Cerebellum (tissue), 4 donors: ENCODE measurements at places on chromosomes 13 and 19.

DNA sequence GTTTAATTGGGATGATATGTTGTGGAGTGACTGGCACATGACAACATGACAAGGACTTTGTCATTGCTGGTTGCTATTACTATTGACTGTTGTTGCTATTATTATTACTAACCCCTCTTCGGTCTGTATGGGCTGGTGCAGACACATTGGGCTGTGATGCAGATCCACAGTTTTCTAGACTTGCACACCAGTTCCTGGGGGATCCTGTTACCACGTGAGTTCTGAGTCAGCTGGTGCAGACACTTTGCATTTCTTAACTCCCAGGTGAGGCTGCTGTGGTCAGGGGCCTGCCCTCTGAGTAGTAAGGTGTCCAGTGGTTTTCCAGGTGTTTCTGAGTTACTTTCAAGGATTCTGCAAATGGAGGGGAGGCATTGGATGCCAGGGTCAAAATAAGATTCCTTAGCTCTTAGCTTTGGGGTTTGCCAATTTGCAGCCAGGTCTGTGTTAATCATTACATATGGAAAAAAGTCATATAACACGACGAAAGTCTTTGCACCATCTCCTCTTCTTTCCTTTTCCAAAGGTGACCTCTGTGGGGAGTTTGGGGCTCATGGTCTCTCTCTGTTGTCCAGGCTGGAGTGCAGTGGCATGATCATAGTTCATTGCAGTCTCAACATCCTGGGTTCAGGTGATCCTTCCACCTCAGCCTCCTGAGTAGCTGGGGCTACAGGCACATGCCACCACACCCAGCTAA lies 19.3 kb downstream of the BICRA start:
- no peak for DNase-seq

GRCh38 chr19:16661480-16662034 lies 618 bp downstream of the TMEM38A start:
- no peak for DNase-seq

- DNase-seq, result no peak
These were observed 14.7 kb downstream of the B3GLCT start for GRCh38 chr13:31214435-31214834.

DNA sequence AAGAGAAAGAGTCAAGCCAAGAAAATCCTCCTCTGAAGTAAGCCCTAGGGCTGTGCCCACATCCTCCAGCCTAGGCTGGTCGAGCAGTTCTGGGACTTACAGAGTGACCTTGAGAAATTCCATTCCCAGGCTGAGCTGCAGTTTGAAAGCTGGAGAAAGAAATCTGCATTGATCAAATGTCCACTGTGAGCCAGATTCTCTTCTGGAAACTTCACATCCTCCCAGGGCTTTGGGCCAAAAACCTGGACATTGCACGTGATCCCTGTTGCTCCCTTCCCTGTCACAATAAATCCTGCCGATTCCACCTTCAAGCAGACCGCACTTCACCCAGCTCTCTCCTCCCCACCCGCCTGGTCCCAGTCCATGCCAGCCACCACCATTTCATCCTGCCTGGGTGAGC lies 15.7 kb downstream of the TMEM143 start:
- peak; percentile 13 for DNase-seq

GRCh38 chr19:38915329-38916321 lies 3.6 kb upstream of the CCER2 start:
- no peak for DNase-seq

DNA sequence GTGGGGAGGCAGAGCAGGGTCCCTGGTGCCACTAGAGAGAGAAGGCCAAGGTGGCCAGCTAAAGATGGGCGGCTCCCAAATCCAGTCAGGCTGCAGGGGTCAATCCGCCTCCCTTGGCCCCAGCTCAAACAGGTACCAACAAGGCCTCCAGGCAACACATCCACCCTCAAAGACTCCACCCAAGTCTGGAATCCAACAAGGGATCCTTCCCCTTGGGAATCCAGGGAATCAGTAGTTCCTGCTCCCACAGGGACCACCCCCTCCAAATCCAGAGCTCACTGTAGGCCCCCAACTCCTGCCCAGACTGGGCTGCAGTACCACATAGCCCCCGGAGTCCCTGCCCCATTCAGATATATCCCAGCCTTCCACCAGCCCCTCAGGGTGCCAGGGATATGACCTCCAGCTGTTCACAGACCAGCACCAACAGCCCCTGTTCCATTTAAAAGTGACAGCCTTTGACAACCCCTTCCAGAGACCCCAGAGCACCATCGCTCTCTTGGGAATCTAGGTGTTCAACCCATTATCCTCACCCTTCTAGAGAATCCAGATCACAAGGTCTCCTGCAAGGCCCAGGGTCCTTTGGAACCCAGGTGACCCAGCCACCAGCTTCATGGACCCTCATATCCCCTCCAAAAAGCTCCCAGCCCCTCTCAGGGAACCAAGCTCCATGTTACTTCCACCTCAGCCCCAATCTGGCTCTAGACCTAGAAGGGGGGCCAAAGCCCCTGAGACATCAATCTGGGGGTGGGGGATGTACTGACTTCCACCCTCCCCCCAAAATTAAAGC lies 3.2 kb downstream of the ERF start:
- no peak for DNase-seq

DNA sequence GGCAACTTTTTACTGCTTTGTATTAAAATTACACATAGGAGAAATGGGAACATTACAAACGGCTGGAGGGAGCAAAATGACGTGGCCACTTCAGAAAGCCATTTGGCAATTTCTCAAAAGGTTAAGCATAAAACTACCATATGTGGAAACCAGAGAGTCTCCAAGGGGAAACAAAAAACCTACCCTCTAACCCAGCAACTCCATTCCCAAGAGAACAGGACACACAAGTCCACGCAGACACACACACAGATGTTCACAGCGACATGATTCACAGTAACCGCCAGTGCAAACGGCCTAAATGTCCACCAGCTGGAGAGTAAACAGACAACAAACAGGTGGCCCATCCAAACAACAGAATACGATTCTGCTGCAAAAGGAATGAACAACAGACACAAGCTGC lies 37.2 kb downstream of the STK24 start:
- no peak for DNase-seq

DNA sequence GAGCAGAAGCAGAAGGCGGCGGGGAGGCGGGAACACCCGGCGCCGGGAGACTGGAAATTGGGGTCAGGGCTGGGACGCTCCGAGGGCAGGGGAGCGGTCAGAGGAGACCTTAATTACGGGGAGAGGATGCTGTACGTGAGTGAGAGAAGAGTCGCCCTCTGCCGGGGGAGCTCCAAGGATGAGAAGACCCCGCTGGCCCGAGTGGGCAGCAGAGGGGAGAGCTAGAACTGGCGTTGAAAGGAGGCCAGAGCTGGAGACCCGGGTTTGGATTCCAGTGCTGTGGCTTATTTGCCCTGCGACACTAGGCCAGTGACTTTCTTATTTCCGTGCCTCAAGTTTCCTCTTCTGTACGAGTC lies 536 bp downstream of the FAM32A start:
- DNase-seq, result peak; percentile 21

DNA sequence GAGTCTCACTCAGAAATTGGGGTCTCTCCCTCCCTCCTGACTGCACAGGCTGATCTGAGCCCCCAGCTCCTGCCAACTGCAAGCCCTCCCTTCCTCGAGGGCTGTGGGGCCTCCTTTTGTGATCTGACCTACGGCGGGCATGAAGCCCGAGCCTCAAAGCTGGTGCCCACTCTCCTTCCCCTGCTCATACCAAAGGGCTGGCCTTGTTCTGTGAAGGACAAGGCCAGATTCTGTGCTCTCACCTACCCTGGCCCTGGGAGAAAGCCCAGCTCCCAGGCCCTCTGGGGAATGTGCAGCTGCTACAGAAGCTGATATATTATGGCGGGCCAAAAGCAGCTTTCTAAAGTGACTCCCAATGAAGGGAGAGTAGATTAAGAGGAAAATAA lies 9.0 kb upstream of the ECH1 start:
- DNase-seq, result no peak

DNA sequence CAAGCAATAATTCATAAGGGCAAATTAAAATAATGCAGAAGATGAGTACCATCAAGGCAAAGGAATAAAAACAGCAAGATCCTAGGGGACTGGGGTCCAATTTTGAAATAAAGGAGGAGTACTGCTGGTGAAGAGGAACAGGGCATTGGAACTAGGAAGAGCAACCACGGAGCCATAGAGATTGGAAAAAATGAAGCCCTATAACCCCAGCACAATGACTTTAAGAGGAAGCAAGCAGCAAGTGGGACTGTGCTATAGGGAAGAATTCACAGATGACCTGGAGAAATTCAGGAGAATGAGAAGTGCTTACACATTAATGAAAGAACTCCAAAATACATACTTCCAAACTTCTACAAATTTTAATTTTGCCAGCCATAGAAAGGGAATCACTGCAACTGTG lies 44.9 kb upstream of the ITM2B start:
- no peak for DNase-seq

DNA sequence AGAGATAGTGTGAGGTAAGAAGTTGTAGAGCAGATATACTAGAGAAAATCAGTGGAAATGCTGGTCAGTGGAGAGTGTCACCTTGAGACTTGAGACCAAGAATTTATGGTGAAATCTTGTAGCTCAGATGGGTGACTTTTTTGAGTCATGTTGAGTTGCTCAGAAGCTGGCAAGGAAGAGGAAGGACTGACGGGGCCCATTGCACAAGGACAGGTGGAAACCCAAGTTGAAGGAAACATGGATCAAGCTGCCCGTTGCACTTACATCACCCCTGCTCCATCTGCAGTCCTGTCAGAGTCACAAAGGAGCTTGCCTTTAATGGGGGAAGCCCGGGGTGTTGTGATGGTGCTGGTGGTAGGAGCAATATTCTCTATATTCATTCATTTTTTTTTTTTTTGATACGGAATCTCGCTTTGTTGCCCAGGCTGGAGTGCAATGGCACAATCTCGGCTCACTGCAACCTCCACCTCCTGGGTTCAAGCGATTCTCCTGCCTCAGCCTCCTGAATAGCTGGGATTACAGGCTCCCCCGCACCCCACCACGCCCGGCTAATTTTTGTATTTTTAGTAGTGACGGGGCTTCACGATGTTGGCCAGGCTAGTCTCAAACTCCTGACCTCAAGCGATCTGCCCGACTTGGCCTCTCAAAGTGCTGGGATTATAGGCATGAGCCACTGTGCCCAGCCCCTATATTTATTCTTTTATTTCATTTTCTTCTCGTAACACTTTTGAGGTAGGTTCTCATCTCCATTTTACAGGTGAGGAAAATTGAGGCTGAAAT lies 27.4 kb downstream of the UBAC2 start:
- no peak for DNase-seq

GRCh38 chr13:112852392-112852791 lies 116.6 kb upstream of the MCF2L start:
- DNase-seq, result no peak
